Thoracic aorta (tissue), 2 donors: ENCODE measurements at places on chromosomes 16 and 17. TPM values are rescaled to one million over a fixed set of nuclear protein-coding genes. Genes with fewer than 3 reads are reported as not detected.

DNA sequence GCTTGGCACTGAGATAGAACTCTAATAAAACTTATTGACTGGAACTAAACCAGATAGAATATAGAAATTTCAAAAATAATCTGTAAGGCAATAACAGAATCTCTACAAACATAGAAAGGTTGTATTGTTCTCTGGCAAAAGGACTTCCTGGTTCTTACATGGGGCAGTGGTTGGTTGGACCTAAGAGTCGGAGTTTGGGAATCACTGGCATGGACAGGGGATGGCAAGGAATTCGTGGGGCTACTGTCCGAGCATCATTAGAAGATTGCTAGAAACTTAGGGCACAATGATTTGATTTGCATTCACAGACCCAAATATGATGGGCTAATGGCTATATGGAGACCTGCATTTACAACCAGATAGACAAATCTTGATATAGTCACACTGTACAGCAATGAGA is 103.8 kb upstream of the GOT2 start:
- DNase-seq = no peak

GRCh38 chr16:2671741-2672140 is 10.6 kb upstream of the KCTD5 start:
- DNase-seq = no peak

- no peak for DNase-seq
Observed at GRCh38 chr16:24999088-24999670, 16.0 kb downstream of the ARHGAP17 start.

DNA sequence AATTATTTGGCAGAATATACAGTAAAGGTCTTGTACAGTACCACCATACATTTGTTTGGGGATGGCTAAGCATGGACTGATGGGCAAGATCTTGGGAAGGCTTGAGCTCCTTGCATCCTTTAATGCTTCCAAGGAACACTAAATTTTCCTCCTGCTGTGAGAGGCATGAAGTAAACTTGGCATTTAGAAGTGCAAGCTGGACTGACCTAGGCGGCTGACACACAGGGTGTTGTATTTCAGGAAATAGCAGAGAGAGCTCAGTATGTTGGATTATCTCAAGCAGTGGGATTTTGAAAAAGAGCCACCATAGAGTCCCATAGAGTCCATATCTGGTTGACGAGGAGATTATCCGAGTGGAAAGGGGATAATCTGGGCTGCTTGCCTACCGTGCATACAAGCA is 2137.1 kb downstream of the TP53TG3F start:
- no peak for DNase-seq

- no peak for DNase-seq
Observed at GRCh38 chr17:15498107-15498506, 30.7 kb upstream of the CDRT4 start.

- DNase-seq = no peak
Observed at GRCh38 chr17:75738218-75738802, 17.1 kb downstream of the ITGB4 start.

DNA sequence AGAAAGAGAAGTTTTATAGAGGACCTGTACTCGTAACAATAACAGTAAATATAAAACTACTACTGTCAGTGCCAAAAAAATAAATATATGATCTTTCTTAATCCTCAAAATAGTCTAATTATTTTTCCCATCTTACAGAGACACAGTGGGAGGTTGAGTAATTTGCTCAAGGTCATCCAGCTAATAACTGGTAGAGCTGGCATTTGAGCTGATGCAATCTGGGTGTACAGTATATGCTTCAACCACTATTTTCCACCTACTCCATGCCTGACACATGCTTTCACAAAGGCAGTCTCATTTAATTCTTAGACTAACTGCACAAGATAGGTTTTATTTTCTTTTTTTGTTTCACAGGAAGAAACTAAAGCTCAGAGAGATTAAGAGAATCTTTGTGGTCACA is 33.6 kb downstream of the PIGL start:
- no peak for DNase-seq

GRCh38 chr17:48558057-48558830 is 13.3 kb upstream of the HOXB2 start:
- DNase-seq = no peak

The MRPL28 gene
- total RNA-seq = 59.2 TPM

The ADAP2 gene
- total RNA-seq = 69.2 TPM

The MYH8 gene
- not detected for total RNA-seq

The TPSG1 gene
- total RNA-seq = not detected
